ENCODE measurements at places on chromosomes 5 and 9.

DNA sequence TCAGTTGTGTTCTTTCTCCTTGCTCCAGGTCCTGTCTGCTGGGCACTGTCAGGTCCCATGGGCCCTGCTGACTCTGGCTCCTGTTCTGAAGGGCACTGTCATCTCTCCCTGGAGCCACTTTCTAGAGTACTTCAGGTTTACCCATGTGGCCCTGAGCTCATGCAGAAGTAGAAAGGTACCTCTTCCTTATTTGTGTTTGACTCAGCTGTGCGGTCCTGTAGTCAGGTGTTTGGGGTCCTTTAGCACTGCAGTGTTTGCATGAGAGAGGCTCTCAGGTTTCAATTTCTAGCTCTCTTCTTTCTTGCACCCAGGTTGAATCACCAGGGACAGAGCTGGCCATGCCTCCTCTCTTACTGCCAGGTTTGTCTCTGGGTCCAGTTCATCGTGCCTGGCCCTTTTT lies 71.5 kb downstream of the HSPA4 start:
- no peak for DNase-seq

DNA sequence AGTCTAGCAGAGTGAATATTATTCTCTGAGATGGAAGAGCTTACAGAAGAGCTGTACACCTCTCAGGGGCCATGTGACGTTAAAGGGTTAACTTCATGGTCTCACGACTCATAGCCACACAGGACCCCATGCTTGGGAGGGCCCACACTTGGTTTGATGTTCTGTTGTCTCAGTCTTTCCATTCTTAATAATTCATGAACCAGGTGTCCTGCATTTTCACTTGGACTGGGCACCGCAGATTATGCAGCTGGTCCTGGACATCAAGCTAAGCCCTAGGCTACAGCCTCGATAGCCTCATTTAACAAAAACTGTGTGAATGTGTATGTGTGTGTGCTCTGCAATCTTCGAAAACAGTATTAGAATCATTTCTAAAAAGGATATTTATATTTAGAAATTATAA lies 323.5 kb downstream of the PLK2 start:
- no peak for DNase-seq

- no peak for DNase-seq
Observed at GRCh38 chr5:169723103-169723831, 86.2 kb downstream of the DOCK2 start.

- no peak for DNase-seq
Observed at GRCh38 chr5:140364472-140364765, 4.4 kb downstream of the SLC4A9 start.

DNA sequence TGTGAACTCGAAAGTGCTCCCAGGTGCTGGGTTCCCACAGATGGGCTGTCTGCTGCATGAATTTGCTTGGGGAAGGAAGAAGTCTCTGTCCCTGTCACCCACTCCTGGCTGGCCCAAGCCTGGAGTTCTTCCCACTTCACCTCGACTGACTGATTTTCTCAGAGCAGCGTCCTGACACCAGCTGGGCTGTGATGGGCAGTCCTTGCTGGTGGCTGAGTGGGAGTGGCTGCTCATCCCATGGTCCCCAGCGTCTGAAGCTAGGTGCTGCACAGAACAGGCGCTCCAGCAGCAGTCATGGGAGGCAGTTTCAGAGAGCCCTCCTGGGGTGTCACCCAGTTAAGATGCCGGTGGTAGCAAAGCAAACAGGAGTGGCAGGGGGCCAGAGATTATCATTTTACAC lies 10.1 kb upstream of the NEURL1B start:
- DNase-seq: no peak

DNA sequence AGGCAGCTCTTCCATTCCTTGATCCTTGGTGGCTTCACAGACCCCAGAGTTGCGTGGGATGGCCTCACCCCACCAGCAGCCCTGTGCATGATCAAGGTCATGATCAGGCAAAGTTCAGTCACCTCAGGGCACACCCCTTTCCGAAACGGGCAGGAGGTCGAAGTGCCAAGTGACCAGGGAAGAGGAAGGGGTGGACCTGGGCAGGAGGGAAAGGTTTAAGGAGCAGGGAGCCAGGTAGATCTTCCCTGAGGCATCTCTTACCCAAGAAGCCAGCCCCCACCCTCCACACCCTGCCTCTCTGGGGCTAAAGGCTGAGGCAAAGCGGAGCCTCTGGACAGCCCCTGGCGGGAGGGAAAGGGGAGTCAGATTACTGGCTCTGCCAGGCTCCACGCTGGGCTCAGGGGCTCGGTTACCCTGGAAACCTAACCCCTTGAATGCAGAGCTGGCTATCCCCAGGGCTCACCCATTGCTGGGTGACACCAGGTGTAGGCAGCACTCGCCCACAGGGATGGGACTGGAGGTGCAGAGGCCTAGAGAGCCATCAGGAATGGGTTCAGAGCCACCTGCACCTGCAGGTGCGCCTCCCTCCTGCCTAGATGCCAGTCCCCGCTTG lies 3.6 kb downstream of the MGAT4B start:
- no peak for DNase-seq

GRCh38 chr9:87322840-87323635 lies 174.6 kb upstream of the DAPK1 start:
- no peak for DNase-seq

GRCh38 chr5:103434057-103434456 lies 128.5 kb downstream of the NUDT12 start:
- no peak for DNase-seq

GRCh38 chr9:24242576-24242975 lies 303.1 kb downstream of the IZUMO3 start:
- DNase-seq: no peak

- no peak for DNase-seq
Observed at GRCh38 chr9:137643921-137644320, 25.1 kb downstream of the EHMT1 start.

DNA sequence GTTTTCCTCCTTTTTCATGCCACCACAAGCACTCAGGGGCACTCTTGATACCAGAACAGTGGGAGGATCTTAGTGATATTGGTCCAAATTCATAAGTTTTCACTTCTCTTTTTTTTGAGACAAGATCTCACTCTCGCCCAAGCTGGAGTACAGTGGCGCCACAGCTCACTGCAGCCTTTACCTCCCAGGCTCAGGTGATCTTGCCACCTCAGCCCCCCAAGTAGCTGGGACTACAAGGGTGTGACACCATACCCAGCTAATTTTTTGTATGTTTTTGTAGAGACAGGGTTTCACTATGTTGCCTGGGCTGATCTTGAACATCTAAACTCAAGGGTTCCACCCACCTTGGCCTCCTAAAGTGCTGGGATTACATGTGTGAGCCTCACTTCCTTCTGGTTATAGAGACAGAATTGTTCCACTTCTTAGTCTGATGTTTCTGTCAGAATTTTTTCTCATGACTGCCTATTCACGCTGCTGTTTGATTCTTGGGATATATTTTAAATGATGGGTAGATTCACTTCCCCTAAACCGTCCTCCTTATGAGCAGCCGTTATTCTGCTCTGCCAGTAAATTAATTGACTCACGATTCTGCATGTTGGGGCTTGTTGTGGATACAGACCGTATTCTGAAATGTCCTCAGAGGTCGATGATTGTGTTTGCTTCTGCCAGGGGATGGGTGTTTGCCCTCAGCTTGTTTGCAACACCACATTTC lies 30.8 kb downstream of the MTAP start:
- DNase-seq: peak; percentile 34

DNA sequence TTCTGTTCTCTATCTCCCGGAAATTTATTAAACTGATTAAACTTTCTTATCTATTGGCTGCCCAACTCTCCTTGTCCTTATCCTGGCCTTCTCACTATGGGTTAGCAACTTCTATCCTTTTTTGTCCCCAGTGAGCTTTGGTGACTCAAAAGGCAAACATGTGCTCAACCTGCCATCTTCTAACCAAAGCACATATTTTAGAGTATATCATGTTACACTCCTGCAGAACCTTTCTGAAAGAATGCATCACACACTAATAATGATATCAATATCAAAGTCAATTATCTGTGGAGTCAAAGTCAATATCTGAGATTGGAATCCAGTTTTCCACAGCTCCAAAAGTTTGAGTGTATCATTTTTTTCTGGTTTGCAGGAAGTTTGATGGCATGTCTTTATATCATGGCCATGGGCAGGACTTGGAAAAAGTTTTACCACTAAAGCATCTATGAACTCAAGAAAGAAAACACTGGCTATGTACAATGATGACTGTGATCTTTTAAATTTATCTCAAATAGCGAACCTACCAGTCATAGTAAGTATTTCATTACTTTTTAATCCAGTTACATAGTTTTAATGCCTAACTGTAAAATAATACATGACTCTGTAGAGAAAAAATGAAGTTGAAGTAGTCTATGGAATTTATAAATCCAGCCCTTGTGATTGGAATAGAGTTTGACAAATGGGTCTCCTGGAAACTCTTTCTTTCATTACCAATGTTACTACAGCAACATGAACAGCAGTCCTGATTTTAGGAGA lies 166.8 kb downstream of the DROSHA start:
- no peak for DNase-seq

DNA sequence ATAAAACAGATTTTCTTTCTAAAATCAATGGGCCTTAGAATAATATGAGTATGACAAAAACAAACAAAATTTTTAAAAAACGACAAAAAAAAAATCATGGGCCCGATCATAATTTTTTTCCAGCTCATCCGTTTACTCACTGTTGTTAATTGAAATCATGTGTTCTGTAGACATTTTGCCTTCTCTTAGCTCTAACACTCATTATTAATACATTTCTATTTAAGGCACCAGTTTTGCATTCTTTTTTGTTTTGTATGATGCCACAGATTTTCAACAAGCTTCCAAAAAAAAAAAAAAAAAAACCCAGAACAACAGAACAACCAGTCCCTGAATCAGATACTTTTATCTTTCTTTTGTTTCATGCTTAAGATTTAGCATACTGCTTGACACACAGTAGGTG lies 86.4 kb downstream of the PRLR start:
- DNase-seq: no peak

- DNase-seq: no peak
Observed at GRCh38 chr5:158320178-158320674, 461.3 kb upstream of the CLINT1 start.

Measured in germinal center (tissue), 1 donor.